Hepatocyte (in vitro differentiated cells): ENCODE measurements at places on chromosomes 13 and 19. TPM values are rescaled to one million over a fixed set of nuclear protein-coding genes. Genes with fewer than 3 reads are reported as not detected.

- DNase-seq, result no peak
Measured at GRCh38 chr13:36531746-36532486, 99.6 kb downstream of the CCNA1 start.

DNA sequence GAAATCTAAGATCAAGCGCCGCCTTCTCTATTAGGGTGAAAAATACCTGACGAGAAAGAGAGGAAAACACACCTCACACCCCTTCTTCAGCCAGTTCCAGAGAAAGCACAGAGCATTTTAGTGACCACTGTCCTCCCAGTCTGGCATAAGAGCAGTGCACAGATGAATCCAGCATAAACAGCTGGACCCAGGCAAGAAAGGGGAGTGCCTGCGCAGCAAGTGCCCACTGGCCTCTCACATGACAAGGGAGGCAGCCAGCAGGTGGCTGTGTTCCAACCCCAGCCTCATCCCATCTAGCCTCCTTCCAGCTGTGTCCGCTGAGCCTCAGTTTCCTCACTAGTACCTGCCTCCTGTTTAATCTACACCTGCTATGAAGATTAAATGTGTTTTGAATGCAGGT is 8.0 kb downstream of the MED26 start:
- no peak for DNase-seq

DNA sequence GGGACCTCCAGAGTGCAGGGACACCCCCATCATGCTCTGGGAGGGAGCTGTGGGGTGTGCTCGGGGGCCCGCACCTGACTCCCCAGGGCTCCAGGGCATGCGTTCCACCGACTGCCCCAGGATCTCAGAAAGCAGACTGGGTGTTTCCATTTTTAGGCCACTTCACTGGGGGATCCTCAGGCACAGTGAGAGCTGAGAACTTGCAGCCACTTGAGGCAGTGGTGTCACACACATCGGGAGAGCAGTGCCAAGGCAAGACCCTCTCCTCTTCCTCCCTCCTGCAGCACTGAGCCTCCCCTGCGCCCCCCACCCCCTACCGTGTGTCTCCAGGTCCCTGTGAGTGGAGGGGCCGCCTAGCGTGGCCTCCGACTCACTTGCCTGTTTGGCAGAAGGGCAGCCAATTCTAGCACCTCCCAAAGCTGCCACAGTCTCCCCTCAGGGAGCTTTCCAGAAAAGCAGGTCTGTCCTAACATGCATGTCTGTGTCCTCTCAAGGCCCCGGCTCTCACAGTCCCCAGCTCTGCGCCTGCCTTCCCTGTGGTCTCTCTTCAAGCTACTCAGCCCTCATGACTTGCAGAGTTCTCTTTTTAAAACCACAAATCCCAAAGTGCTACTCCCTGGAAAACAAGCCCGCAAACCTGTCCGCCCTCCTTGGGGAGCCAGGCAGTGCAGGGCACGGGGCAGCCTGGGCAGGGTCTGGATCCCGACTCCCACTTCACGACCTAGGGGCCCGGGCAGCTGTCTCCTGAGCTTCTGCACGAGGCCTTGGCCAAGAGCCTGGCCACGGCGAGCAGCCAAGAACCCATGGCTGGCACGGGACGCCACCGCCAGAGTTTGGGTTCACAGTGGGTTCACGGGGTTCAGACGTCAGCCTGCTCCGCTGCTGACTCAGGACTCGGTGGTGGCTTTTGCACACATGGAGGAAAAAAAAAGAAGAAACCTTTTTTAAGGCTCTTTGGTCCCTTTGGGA is 94.1 kb downstream of the STK24 start:
- DNase-seq, result no peak

DNA sequence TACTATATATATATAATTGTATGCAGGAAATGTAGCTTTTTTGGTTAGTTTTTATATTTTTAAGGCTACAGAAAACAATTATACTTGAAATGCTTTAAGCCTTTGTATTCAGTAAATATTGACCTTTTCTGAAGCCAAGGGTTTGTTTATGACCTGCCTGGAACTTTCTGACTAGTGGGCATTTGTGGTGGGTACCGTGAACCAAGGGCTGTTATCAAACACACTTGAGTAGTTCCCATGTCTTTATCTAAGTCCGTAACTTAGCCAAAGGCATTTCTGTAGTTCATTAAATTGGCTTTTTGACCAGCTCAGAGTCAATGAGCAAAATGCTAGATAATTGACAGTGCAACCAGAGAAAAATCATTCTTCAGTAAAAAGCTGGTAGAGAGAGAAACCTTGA is 1444.2 kb upstream of the SLC10A2 start:
- DNase-seq, result no peak

GRCh38 chr13:23320926-23321534 is 112.5 kb downstream of the SACS start:
- no peak for DNase-seq

DNA sequence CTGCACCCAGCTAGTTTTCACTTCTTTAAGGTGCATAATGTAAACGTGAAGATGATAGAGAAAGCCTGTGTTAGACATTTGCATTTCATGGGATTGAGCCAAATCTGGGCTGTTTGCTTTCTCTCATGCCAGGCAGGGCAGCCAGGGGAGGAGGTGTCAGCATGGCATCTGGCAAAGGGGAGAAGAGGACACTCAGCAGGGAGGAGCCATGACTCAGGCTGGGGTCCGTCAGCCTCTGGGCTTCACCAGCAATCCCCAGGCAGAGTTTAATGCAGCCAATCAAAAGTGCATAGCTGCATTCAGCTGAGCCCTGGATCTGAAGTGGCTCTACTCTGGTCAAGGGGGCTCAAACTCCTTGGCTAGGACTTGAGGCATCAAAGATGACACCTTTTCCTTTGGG is 23.5 kb downstream of the EBPL start:
- no peak for DNase-seq

KLF1 gene
- not detected in 2 replicates for polyA plus RNA-seq

PCDH17 gene
- polyA plus RNA-seq, result 3.2 and 3.5 TPM in 2 replicates
